ENCODE measurements at places on chromosomes 1 and 21.

- DNase-seq, result peak; percentile 50
Measured at GRCh38 chr1:94142022-94142421, 21.1 kb upstream of the ABCA4 start.

- DNase-seq, result no peak
Measured at GRCh38 chr21:29430576-29430975, 131.9 kb downstream of the BACH1 start.

DNA sequence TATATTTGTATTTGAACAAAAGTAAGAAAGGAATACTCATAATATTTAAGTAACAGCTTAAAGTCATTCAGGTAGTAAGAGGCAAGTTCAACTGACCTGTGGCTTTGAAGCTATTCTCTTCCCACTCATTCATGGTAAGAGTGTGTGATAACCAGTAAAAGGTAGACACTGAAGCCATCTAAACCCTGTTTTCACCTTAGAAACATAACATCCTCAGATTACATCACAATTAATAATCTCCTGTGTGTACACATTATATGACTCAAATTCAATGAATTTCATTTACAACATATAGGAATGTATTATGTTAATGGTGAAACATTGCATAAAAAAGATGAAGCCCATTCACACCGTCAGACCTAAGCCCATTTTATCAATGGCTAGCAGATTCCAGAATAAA is 364.8 kb upstream of the SNX7 start:
- DNase-seq, result no peak

- DNase-seq, result no peak
Measured at GRCh38 chr21:46187814-46188213, 3.6 kb upstream of the SPATC1L start.

- DNase-seq, result no peak
Measured at GRCh38 chr21:27365394-27365793, 398.5 kb upstream of the ADAMTS5 start.

DNA sequence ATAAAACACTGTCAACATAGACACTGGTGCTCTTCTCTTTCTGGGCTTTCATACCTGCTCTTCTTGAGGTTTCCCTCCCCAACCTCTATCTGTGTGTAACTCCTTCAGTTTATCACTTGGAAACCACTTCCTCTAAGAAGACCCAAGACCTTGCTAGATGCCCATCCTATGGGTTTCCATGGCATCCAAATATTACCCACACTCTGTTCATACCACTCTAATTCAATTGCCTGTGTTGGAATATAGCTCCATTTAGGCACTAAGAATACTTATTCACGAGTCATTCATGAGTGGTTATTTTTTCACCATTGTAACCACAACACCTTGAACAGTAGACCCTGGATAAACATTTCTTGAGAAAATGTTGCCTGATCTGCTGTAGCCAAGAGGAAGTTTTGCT is 231.1 kb upstream of the SGIP1 start:
- no peak for DNase-seq

Data from fibroblast of skin of left quadriceps (primary cell).